ENCODE measurements at places on chromosomes 2 and 18.

DNA sequence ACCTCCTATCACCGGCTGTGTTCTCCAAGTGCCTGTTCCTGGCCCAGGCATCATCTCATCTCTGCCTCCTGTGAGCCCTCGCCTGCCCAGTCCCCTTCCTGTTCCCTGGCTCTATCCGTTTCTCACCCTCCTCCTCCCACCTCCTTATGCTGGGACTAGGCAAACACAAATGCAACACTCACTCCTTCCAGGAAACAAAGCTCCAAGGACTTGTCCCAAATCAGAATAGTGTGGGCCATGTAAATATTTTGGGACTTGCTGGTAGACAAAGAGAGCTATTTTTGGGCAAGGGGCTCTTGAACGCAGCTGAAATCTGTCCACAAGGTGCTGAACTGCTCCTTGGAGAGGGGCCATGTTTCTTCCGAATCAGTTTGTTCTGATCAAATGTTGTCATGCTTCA lies 25.3 kb downstream of the MBP start:
- DNase-seq = no peak

DNA sequence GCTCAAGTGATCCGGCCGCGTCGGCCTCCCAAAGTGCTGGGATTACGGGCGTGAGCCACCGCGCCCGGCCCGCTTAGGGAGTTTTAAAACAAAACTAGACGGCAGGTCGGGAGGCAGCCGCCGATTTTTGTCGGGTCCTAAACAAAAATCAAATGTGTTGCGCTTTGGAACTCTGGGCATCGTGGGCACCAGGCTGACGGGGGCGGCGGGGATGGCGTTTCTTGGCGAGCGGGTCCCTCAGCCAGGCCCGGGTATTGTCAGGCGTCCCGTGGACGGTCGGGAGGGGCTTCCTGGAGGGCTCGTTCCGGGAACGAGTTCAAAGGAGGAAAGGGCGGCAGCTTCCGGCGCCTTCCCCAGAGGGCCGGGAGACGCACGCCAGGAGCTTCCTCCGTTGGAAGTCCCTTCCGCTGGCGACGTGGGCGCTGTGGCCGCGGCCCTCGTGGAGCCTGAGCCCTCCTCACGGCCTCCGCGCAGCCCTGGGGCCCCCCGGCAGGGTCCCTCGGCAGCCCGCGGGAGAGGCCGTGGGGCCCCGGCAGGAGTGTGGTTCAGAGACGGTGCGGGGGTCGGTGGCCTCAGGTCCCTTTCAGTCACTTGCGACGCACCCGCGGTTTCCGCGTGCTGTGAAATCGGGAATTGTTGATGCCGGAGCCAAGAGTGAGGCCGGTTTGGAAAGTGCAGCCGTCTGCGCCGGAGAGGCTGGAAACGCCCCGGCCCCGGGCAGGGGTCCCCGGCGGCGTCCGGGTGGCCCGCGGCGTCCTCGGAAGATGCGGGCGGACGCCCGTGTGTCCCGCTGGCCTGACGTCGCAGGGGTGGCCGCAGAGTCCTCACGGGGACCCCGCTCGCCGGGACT lies 59.3 kb downstream of the EMILIN2 start:
- peak; percentile 7 for DNase-seq

GRCh38 chr18:55416791-55417190 lies 171.2 kb downstream of the TCF4 start:
- DNase-seq = no peak

DNA sequence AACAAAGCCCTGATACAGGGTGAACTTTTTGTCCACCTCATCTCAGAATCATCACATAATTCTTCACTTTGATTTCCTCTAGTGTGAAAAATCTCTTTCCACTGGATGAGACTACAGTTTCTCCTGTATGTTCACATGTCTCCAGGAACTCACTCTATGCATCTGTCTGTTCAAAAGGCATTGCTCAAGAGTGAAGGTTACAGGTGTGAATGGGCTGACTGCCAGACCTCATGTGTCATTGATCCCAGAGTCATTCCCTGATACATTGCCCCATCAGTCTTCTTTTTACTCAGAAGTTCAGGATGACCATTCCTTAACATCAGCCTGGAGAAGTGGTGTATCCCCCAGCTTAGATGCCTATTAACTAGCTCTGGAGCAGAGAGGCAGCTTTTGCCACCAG lies 4.4 kb upstream of the DSC3 start:
- no peak for DNase-seq

DNA sequence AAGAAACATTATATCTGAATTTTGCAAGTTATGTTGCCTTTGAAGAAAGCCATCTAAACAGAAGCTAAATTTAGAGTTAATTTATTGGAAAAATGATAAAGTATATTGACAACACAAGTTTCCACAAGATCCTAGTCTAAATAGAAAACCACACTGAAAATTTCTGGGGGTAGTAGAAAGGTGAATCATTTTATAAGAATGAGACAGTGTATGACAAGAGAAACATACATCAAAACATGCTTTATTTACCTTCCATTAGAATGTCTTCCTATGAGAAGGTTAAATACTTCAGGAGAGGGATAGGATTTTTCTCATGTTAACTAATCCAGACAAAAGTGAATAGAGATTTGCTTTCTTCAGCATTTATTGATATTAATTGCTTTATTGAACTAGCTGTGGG lies 1389.8 kb upstream of the ZEB2 start:
- DNase-seq = no peak

DNA sequence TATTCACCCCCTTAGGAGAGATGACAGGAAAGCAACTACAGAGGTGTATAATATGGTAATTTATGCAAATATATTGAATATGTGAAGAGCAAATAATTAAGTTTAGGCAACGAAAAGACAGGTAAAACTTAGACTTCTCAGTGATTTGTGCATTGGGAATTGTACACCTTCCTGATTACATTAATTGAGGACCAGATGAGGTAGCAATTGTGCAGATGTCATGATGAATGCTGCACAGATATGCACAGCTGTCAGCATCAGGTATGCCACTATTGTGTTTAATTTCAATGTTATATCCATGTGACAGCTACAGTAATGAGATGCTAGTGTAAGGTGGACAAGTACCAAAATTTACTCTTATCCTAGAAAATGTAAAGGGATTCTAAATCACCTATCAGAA lies 267.2 kb upstream of the FSIP2 start:
- no peak for DNase-seq

- no peak for DNase-seq
These were observed 43.9 kb downstream of the ITGA6 start for GRCh38 chr2:172470958-172471922.

GRCh38 chr2:237507512-237507911 lies 20.5 kb downstream of the MLPH start:
- no peak for DNase-seq

- DNase-seq = no peak
These were observed 142.9 kb upstream of the NCKAP5 start for GRCh38 chr2:133711201-133711600.

DNA sequence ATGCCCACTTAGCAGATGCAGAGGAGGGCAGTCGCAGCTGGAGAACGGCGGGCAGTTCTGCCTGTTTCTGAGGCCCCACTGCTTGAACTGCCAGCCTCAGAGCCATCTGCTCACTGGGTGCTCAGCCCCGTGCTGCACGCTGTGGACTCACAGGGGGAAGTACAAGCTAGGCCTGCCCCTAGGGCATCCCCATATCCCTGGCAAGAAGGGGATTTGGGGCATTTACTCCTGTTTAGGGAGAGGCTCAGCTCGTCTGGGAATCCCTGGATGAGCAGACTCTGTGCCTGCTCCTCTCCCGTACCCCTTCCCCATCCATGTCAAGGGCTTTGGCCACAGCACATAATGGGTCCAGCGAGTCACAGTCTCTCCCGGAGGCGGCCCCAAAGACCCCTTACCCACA lies 169.8 kb upstream of the PKDCC start:
- no peak for DNase-seq

DNA sequence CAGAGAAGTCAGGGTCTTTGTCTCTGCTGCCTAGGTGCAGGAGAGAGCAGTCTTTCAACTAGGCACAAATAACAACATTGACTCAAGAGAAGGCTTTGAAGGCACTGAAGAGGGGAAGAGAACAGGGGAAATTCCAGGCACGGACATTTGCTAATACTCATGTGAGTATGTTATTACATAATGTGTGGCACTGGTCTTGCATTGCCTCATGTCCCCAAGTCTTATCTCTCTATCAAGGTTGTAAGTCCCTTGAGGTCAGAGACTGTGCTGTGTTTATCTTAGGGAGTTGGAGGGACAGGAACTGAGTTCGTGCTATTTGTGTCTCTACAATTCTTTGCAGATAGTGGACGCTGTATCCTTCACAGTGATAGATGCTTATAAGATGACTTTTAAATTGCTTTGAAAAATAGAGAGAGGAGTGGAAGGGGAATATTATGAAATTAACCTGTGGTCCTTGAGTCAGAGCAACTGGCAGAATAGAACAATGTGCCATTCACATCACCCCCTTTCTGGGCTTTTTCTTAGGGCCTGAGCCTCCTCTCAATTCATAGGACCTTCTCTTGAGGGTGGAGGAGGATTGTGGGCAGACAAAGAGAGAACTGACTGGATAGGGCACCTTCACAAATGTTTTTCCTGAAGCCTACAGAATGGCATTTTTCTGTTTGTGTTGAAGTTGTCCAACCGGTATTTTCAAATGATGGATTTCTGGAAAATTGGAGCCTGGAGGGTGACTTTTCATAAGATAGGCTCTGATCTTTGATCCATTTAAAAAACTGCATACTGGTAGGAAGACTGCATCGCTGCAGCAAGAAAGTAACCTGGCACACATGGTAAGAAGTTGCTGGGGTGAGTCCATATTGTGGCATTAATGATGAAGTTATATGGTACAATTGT lies 96.6 kb upstream of the CXCR4 start:
- DNase-seq = no peak

DNA sequence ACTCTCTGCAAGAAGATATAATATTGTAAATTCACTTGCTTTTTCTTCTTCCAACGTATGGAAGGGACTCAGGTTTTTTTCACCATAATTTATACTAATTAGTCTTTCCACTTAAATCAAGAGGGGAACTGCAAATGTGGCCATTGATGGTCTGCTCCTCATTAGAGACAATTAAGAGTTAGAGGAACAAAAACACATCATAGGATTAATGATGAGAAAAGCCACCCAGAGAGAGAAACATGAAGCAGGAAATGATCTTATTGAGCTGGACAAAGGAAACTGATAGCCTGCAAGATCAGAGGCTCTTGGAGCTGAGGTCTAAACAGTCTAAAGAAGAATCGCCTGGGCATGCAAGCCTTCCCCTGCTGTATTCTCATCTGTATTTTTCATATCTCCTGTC lies 151.2 kb upstream of the NRP2 start:
- DNase-seq = no peak

GRCh38 chr18:64807560-64807959 lies 658.7 kb upstream of the LINC00305 start:
- DNase-seq = no peak
